ENCODE measurements at places on chromosomes 16 and 17.

- peak; percentile 20 for DNase-seq
Observed at GRCh38 chr17:62998166-62998565, 32.1 kb downstream of the TANC2 start.

DNA sequence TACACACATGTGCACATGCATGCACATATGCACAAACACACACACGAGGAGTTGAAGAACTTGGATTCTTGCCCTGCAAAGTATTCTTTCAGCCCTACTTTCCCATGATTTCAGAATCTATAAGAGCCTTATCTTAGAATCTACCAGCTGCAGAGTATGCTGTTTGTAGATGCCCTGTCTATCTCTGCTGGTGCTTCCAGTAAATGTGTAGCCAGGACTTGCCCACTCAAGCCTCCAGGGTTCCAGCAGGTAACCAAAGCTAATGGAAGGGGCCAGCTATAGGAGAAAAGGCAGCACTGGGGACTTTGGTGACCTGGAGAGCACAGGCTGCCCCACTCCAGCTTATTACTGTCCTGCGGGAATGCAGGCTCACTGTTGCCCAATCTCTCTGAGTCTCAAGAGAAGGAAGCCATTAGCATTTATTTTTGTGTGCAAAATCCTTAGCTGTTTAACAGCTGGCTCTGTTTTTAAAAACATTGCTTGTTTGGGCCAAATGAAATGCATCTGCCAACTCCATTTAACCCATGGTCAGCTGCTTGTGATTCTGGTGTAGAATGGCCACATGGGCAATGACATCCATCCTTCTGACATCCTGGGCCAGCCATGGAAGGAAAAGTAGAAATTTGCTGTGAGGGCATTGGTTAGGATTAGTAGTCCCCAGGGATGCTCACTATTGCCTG is 28.6 kb upstream of the XYLT1 start:
- DNase-seq, result no peak

GRCh38 chr16:85275533-85276249 is 163.4 kb upstream of the CIBAR2 start:
- DNase-seq, result peak; percentile 34

DNA sequence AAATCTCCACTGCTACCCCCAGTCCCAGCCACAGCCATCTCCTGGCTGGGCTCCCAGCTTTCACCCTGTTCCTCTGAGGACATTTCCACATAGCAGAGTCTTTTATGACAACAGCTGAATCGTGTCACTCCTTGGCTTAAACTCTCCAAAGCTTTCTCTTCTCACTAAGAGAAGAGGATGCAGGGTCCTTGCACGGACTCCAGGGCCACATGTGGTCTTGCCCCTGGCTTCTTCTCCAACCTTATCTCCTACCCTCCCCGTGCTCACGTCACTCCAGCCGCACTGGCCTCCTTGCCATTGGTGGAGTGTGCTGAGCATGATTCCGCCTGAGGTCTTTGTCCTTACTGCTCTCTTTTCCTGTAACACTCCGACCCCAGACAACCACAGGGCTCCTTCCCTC is 39.9 kb upstream of the CCDC182 start:
- no peak for DNase-seq

GRCh38 chr17:28147017-28147416 is 104.5 kb downstream of the NLK start:
- no peak for DNase-seq

DNA sequence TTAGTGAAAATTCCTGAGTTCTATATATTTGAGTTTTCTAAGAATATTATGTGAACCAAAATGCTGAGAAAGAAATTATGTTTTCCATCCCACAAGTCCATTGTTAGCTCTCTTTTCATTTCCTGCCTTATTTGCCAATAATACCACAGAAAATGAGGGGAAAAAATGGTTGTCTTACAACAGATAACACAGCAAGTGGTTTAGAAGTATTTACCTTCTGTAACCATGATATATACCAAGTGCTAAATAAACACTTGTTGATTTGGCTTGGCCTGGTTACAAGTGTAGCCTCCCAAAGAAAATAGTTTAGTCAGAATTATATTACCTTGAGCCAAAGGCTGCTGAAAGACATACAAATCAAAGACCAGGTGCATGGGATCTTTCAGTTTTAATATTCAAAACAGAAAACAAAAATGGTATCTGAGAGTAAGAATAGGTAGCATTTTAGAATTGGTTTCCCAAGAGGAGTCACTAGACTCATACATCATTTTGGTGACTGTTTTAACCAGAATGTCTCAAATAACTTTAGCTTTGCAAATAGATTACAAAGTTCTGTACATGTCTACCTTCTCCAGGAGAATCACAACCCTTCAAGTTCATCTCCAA is 439.8 kb upstream of the DYNLRB2 start:
- DNase-seq, result no peak

DNA sequence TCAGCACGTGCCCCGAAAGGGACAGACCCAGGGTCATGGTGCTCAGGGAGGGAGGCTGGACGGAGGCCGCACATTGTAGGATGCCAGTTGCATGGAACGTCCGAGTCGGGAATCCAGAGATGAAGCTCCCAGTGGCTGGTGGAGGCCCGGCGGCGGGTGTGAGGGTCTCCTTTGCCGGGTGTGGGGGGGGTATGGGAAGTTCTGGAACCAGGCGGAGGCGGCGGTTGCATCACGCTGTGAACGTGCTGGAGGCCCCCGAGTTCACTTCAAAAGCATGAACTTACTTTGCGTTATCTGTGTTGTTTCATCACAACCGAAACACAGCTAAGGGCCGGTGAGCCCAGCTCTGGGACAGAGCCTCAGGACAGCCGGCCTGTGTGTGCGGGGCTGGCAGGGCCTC is 73.4 kb upstream of the GNG13 start:
- DNase-seq, result no peak

- no peak for DNase-seq
Observed at GRCh38 chr17:80964544-80964856, 27.1 kb upstream of the CHMP6 start.

GRCh38 chr17:82031885-82032627 is 578 bp downstream of the RAC3 start:
- DNase-seq, result no peak

DNA sequence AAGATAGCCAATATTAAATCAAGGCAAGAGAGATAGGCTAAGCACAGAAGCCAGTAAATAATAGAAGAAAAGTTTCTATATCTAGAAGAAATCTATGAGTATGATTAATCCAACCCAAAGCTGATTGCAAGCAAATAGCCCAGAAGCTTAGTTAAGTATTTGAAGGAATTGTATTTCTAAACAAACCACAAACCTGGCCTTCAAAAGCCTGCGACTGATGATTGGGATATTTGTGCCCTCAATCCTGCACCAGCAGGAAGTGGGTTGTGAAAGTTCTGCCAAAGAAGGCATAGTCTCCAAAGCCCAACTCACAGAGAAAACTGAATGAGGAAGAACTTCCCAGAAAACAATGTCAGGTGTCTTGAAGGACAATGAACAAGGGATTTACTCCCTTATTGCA is 114.5 kb upstream of the C17orf78 start:
- peak; percentile 57 for DNase-seq
